ENCODE measurements at places on chromosomes 7 and 10. TPM values are rescaled to one million over a fixed set of nuclear protein-coding genes. Genes with fewer than 3 reads are reported as not detected.

- peak; percentile 98 for DNase-seq
These were observed 12.2 kb upstream of the PDK4 start for GRCh38 chr7:95608359-95609173.

Gene LRRC27
- total RNA-seq: 4.3 TPM

GRCh38 chr7:112414855-112415490, 35.3 kb upstream of the IFRD1 start:
- DNase-seq: peak; percentile 58

Gene NYAP1
- not detected for total RNA-seq

Gene MYO3A
- total RNA-seq: not detected

DNA sequence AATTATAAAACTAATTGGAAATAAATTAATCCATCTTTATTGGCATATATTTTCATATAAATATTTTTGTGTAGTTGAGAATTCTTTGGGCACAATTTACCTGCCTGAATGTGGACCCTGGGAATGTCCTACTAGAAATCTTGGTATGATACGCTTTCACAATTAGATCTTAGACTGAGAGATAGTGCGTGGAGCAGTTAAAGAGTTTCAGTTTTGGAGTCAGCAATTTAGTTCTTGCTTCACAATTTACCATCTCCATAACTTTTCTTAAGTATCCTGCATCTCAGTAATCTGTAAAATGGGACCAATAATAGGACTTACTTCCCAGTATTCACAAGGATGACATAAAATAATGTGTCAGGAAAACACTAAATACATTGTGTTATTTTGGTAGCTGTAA, 2.0 kb downstream of the MTPN start:
- DNase-seq: no peak

DNA sequence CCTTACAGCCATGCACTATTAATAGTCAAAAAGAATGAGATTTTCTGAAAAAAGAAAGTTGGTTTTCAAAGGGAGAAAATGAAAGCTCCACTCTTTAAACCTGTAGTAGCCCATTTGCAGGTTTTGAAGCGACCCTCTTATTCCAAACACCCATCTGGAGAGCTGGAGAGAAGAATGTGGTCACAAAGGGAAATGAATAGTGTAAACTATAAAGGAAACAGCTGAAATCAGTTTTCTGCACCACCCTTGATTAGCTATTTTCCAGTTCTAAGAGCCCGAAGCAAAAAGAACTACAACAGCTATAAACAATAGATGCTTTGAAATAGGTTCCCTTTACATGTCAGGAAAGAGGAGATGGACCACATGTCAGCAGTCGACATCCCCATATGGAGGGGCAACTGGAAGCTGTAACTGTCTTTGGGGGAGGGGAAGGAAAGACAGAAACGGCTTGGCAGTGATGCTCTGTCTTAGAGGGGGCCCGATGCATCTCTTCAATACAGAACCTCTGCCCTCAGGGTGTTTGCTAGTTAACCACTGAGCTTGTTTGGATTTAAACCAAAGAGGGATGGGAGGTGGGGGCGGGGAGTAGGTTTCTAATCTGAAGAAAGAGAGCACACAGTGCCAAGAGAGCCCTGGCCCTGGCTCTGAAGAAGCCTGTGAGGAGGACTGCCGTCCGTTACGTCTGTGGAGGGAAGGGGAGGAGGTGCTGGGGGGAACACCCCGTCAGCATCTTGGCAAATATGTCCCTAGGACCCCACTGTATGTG, 55.3 kb downstream of the CPVL start:
- peak; percentile 93 for DNase-seq

DNA sequence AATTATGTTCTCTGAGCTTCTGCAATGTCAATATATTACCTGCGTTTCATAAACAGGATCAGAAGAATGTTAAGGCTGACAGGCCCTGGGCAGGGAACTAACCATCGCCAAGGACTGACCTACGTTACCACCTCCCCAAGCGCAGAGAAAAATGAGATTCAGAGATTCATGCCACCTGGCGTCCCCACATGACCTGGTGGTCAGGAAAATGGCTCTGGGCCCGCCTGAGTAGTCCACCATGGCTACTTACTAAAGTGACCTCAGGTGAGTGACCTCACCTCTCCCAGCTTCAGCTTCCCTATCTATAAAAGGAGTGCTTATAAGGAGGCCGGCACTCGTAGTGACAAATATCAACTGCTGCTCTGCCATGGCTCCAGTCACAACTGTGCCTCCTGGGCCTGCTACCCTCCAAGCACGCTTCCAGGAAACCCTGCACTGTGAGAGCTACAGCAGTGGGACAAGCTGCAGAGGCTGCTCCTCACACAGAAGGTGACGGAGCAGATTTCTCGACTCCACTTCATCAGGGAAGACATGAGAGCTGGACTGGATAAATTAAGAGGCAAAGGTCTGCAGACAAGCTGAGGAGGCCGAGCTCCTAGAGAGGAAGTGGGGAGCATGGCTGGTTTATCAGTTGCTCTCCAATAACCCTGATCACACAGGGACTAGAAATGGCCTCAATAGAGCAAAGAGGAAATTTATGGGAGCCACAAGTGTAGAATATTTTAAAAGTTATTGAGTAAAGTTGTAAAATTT, 103.0 kb downstream of the RNF216 start:
- no peak for DNase-seq

- peak; percentile 15 for DNase-seq
These were observed 354.5 kb downstream of the TFEC start for GRCh38 chr7:115676080-115676479.

Measured in RPMI7951 (cell line).